Neural progenitor cell (in vitro differentiated cells): ENCODE measurements at places on chromosomes 5 and 9. TPM values are rescaled to one million over a fixed set of nuclear protein-coding genes. Genes with fewer than 3 reads are reported as not detected.
A peak's percentile ranks its signal among the peaks of the same experiment; 100 is the strongest.

MYMK gene
- not detected in 2 replicates for total RNA-seq

GRCh38 chr5:108615216-108615615 is 132.5 kb upstream of the FER start:
- no peak for DNase-seq
- H3K27ac ChIP-seq, result no peak overlapping the region
- no peaks in the 10 kb centered on the region for H3K36me3 ChIP-seq

DNA sequence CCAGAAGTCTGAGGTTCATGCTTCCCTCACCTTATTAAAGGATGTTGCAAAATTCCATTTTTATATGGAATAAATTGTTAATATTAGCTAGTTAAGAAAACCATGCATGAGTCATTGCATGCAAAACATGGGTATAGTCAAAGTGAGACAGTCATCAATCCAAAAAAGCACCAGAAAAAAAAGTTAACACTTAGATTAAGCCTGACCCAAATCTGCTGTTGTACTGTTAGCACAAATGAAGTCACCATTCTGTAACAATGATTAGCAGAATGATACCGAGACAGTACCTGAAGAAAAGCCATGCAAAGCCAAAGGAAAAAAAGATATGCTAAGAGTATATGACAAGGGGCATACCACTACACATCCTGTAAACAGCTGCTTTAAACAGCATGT is 49.5 kb downstream of the PKD2L2 start:
- no peaks in the 10 kb centered on the region for H3K4me1 ChIP-seq
- no peak overlapping the region for H3K4me3 ChIP-seq
- no peak for DNase-seq
- no peak overlapping the region for H3K27ac ChIP-seq
- H3K36me3 ChIP-seq, result peaks cover 32% of the 10 kb centered on the region
- H3K27me3 ChIP-seq, result no peaks in the 10 kb centered on the region

GRCh38 chr9:4497855-4498254 is 7.6 kb downstream of the SLC1A1 start:
- H3K4me1 ChIP-seq, result no peaks in the 10 kb centered on the region
- no peak overlapping the region for H3K27ac ChIP-seq
- no peaks in the 10 kb centered on the region for H3K27me3 ChIP-seq
- DNase-seq, result no peak

CENPH gene
- total RNA-seq, result 160 and 303 TPM in 2 replicates

DNA sequence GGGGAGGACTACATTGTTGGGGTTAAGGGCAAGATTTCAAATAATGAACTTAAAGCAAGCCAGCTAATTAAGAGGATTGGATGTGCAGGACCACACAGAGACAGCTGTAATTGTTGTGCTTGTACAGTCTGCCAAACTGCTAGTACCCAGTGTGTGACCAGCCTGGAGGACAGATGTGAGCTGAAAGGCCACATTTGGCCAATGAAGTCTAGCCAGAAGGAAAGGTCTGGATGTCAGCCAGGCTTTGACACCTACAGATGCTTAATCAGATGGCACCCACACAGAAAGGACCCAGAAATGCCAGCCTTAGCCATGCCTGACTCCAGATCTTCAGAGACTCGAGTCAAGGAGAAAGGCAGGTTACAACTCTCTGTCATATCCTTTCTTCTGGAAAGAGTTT is 491.1 kb downstream of the KIF4B start:
- no peaks in the 10 kb centered on the region for H3K4me1 ChIP-seq
- no peak overlapping the region for H3K4me3 ChIP-seq
- no peaks in the 10 kb centered on the region for H3K36me3 ChIP-seq
- no peak for DNase-seq
- H3K27me3 ChIP-seq, result no peaks in the 10 kb centered on the region

DNA sequence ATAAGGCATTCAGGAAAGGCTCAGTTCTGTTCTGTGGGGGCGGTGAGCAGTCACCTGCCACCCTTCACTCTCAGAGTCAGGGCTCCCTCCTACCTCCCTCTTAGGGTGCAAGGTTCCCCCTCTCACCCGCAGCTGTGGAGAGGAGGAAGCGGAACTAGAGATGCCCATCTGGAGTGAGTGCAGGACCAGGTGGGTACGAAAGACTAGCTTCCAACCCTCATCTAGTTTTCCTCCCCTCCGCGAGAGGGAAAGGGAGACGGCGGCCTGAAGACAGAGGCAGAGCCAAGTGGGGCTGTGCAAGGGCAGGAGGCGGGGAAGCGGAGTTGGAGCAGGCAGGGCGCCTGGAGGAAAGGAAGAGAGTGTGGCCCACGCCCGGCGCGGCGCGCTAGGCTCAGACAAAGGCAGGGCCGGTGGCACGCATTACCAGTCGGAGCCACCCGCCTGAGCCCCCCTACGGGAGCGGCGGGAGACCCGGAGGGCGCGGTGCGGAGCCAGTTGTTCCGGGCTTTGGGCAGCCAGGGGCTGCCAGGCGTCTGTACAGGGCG is 7.3 kb downstream of the PRR7 start:
- H3K4me3 ChIP-seq, result peak overlapping the region; percentile 57
- peaks cover 4% of the 10 kb centered on the region for H3K36me3 ChIP-seq
- DNase-seq, result no peak

OTULINL gene
- 4.9 and 10.6 TPM in 2 replicates for total RNA-seq

DNA sequence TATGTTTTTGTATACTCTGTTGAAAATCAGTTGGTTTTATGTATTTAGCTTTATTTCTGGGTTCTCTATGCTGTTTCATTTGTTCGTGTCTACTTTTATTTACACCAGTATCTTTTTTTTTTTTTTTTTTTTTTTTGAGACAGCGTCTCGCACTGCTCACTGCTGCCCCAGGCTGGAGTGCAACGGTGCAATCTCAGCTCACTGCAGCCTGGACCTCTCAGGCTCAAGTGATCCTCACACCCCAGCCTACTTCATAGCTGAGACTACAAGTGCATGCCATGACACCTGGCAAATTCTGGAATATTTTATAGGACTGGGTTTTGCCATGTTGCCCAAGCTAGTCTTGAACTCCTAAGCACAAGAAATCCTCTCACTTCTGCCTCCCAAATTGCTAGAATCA is 869.4 kb upstream of the CDH6 start:
- no peaks in the 10 kb centered on the region for H3K27me3 ChIP-seq
- no peak overlapping the region for H3K27ac ChIP-seq
- H3K36me3 ChIP-seq, result no peaks in the 10 kb centered on the region
- H3K4me3 ChIP-seq, result no peak overlapping the region
- no peaks in the 10 kb centered on the region for H3K4me1 ChIP-seq

OBP2B gene
- total RNA-seq, result not detected in 2 replicates

SLC6A3 gene
- total RNA-seq, result 0.19 and 0.32 TPM in 2 replicates

RALGPS1 gene
- total RNA-seq, result 21.3 and 30.7 TPM in 2 replicates

- DNase-seq, result no peak
- no peaks in the 10 kb centered on the region for H3K4me1 ChIP-seq
- no peaks in the 10 kb centered on the region for H3K27me3 ChIP-seq
- no peak overlapping the region for H3K4me3 ChIP-seq
- H3K36me3 ChIP-seq, result no peaks in the 10 kb centered on the region
These were observed 1812.0 kb upstream of the CDH9 start for GRCh38 chr5:28850320-28850921.

DNA sequence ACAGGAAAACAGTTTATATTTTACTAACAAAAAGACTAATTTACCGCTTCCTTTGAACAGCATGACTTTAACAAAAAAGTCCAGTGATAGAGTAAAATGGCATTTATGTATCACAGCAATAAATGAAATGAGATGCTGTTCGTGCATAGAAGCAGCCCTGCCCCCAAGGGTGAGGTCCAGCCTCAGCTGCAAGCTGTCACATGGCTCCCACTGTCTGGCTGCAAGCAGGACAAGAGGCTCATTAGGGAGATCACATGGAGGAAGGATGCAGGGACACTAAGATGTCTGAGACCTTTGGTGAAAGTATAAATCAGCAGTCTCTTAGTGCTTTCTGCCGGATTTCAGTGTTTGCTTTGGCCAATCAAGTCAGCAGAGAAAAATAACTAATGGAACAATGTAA is 23.0 kb downstream of the GDNF start:
- peak; percentile 51 for DNase-seq
- H3K27ac ChIP-seq, result no peak overlapping the region
- H3K36me3 ChIP-seq, result no peaks in the 10 kb centered on the region
- peaks cover 16% of the 10 kb centered on the region for H3K4me1 ChIP-seq
- no peaks in the 10 kb centered on the region for H3K27me3 ChIP-seq
- no peak overlapping the region for H3K4me3 ChIP-seq

MZB1 gene
- 0.53 TPM in 1 of 2 replicates, not detected in the other for total RNA-seq

- peak overlapping the region; percentile 75 for H3K4me3 ChIP-seq
- no peaks in the 10 kb centered on the region for H3K36me3 ChIP-seq
- H3K4me1 ChIP-seq, result peaks cover 9% of the 10 kb centered on the region
- DNase-seq, result peak; percentile 21
- peaks cover 50% of the 10 kb centered on the region for H3K27me3 ChIP-seq
These were observed 679 bp downstream of the B4GALT1 start for GRCh38 chr9:33166231-33167083.
